ENCODE measurements at places on chromosomes 4 and X.

DNA sequence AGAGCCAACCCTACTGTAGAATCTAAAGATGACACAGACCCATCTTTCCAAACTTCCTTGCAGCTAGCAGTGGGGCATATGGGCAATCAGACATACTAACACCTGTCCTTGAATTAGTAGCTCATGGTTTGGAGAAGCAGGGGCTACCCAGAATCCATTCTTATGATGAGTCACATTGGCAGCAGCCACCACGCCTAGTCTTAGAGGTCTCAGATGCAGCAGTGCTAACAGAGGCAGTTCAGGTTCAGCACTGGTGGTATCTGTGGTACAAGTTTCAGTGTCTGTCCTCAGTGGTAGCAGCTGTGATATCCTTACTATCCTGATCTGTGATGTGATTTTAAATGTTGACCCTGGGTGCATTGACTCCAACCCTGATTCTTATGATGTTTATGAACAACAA is 68.1 kb downstream of the FRMPD4 start:
- DNase-seq: no peak

DNA sequence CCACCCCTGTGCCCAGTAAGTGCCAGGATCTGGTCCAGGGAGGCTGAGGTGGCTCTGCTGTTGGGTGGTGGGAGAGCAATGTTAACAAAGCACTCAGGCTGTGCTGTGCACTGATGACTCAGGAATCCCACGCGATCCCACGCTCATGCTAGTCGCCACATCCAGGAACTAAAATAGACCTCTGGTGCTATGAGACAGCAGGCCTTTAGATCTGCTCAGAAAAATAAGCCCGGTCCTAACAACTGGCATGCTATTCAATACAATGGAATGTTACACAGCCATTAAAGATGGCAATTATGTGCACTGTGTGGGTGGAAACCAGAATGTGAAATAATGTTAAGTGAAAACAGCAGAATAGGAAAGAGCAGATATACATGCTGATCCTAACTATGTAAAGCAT is 26.0 kb downstream of the ARL13A start:
- no peak for DNase-seq

DNA sequence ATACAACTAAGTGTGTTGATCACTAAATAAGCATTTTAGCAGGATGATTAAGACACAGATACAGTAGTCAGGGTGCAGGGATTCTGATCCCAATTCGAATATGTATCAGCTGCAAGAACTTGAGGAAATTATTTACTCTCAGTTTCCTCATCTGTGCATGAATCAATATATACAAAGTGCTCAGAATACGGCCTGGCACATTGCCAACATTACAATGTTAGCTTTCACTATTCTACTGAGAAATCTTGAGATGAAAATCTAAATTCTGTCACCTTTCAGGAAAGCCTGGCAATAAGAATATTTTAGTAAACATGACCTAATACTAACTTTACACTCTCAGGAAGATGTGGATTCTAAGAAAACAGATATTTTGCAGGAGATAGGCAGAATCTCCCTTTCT is 1001.6 kb upstream of the IGFBP7 start:
- DNase-seq: no peak

DNA sequence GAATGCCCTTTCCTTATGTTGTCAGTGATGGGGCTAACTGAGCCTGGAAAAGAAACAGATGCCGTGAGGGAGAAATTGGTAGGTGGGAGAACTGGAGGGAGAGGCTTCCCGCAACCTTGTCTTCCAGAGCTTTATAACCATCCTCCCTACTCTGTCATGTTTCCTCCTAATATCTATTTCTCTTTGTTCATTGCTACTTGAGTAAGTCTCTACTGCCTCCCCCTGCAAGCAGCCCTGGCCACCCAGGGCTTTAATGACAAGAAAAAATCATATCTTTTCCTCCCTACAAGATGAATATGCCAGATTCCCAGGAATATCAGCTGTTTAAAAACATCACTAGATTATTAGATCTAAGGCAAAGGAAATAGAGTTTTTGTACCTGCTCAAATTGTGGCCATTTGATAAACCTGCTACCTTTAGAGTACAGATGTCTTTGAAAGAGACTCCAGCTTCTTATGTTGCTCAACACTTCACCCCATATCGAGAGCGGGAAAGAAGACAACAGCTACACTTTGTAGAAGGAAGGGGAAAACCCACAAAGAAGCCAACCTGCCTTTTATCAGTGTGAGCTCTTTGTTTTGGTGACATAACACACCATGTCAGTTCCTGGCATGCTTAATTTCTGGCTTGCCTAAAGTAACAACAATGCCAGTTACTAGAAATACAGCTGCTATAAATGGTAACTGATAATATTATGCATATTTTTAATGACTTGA is 186.6 kb upstream of the LEF1 start:
- DNase-seq: no peak

DNA sequence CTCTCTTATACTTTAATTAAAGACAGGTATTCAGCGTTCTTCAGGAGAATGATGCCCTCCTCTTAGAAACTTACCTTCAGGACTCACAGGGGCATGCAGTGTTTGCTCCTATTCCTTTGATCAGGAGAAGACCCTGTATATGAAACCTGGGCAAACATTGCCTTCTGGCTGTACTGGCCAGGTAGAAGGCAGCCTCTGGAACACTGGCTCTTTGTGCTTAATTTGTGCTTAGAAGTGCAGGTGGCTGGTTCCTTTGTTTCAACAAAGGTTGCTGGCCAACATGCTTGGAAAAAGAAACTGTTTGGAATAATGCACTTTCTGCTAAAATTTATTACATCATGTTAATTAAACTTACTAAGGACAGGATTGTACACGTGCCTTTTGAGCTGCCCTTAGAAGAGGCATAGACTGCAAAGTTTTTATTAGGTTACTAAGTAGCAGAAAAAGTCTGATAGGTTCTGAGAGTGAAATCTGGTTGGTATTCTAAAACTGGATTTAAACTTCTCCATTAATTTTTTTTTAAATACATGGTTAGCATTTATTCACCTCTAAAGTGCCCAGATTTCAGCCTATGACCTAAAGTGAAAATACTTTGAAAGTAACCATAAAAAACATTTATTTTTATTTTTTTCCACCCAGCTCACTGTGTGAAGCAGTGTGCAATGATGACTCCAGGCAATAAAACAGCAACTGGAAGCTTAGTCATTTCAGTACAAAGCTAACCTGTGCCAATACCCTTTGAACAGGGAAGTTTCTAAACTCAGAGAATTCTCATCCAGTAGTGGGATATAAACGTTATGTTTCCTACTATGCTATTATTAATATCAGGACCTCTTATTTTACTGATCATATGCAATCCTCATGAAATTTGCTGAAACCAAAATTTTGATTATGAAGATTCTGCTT is 11.3 kb downstream of the RASSF6 start:
- no peak for DNase-seq

DNA sequence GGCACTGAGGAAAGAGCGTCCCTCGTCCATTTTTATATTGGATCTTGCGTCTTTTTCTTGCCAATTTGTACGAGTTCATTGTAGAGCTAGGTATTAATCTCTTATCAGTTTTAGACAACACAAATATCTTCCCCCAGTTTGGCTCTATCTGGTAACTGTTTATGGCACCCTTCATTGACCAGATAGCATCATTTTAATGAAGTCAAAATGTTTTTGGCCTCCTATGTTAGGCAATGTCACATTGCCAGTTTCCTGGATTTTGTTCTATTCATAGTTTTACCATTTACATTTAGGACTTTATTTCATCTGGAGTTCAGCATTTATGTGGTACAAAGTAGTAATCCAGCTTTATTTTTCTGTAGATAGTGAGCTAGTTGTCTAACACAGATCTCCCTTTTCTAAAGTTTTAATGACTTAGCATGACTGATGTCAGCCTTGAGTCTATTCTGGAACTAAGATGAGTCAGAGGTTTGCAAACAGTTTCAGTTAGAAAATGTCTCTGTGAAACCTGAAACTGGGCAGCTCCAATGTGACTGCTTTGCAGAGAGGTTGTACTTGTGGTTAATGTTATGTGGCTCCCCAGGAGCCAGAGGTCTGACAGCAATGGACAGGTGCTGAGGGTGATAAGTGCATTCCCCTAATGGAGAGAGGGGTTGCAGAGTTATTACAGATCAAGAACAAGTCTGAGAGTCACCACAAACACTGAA is 5.3 kb upstream of the STBD1 start:
- no peak for DNase-seq

DNA sequence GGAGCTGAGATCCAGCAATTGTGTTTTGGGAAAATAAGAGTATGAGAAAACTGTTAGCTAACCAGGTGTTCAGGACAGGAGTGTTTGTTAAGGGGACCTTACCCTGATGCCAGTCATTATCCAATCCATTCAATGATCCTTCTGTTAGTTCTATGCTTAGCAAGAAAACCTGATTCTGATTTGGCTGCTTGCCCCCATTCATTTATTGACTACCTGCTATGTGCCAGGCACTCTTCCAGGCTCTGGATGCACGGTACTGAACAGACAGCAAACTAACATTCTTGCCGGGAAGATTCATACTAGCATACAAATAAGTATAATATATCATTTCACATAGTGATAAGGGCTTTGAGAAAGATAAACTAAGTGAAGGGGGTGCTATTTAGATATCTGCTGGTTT is 1.0 kb upstream of the MECP2 start:
- DNase-seq: no peak
